ENCODE measurements at places on chromosomes 12 and 14.

- DNase-seq: no peak
Observed at GRCh38 chr14:99401621-99402284, 78.9 kb downstream of the SETD3 start.

DNA sequence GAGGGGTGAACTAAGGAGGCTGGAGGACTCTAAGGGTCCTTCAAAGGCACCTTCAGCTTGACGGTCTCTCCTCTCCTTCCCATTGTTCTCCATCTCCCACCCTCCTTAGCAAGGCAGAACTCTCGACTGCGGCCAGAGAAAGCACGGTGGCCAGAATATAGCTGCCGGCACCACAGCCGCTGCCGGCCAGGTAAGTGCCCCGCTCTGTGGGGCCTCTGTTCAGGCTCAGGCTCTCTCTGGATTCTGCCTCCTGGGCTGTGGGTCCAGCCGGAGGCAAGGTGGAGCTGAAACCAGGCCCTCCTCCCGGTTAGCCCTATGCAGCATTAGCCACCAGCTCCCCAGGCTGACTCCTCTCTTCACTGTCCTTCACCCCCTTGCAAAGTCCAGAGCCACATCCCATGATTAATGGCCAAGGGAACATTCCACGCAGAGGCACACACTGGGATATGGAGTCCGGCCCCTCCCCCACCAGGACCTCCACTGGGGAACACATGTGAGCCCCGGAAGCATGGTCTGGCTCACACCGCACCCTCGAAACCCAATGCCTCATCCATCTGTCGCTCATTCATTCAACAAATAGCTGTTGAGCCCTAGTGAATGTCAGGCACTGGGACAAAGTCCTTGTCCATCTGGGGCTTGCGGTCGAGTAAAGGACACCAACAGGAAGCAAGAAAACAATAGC is 25.2 kb downstream of the LTBP2 start:
- DNase-seq: no peak

DNA sequence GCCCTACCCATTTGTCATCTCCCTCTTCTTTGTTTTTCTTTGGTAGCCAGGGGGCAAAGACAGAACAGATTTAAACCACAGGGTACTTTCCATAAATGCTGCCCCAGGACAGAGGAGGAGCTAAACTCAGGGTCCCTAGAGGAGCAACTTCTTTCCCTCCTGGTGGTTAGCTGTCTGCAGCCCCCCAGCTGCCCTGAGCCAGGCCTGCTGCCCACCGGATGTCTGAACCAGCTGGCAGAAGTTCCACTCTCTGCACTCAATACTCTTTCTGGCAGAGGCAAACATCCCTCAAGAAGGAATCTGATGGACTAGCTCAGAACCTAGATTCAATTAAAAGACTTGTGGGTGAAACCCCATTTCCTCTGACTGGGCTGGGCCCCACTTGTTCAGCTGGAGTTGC is 10.7 kb downstream of the VDR start:
- DNase-seq: no peak

- DNase-seq: no peak
Observed at GRCh38 chr12:125098676-125099408, 33.6 kb downstream of the AACS start.

GRCh38 chr14:90545966-90546751 is 149.3 kb downstream of the CALM1 start:
- DNase-seq: peak; percentile 63

DNA sequence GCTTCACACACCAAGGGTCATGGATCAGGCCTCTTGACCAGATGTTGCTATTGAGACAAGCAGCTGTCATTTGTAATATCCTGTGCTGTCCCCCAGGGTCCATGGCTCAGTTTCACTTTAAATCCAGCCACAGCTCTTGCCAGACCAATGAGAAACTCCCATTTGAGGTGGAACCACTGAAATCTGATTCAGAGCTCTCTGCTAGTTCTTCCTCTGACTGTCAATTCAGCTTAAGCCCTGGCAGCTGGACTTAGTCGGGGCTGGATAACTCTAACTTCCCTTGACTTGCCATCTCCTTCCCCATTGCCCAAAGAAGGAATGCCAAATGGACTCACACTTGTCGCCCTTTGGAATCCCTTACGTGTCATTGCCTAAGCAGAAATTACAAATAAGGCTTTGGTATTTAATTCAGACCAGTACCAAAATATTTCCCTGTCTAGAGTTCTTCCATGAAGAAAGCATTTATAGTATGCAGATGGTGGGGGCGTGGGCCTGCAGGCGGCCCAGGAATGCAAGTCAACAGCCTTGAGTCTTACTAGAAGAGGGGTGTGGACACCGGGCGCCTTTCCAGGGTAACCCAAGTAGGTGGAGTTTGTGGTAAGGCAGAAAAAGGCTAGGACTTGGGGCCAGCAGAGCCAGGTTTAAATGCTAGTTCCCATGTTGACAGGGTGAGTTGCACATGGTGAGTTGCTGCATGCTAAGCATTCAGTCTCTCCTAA is 96.9 kb upstream of the TMPO start:
- DNase-seq: no peak

GRCh38 chr12:124664395-124665111 is 97.1 kb upstream of the NCOR2 start:
- no peak for DNase-seq

DNA sequence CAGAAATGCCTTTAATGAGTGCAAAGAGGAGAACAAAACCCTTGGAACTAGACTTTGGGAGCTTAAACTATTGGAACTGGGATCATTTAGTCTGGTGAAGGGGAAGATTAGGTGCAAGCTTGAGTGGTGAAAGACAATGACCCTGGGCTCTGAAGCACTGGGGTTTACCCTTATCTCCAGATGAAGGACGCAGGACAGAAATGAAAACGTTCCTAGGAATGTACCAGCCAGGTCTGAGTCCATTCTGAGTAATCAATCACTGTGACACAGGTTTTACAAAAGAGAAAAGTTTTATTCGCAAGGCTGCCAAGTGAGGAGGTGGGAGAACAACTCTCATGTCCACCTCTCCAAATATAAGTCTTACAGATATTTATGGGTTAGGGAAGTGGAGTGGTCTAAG is 249.1 kb downstream of the LRIG3 start:
- DNase-seq: no peak

GRCh38 chr12:98513379-98514322 is 1.7 kb upstream of the TMPO start:
- no peak for DNase-seq

DNA sequence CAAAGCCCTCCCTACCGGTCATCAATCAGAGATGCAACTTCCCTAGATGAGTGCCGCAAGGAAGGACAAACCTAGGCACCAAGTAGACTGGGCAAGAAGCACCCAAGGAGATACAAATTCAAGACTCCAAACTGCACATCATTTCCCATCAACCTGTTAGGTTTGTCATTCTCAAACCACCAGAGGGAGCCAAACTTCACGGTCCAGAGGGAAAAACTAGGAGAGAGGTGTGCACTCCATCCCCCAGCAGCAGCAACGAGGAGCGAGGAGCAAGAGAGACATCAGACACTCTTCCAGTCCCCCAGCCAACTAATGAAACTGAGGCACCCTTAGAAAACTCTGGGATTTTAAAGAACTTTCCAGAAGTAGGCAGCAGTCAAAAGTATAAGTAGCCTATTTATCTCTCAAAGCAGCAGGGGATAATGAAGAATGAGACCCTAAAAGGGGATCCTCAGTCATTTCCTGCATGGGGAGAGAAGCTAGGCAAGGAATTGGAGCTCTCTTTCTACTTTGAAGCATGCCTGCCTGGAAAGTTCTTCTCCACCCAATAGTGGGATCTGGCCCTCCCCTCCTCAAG is 37.0 kb upstream of the NT5DC3 start:
- no peak for DNase-seq

- no peak for DNase-seq
Observed at GRCh38 chr12:52790427-52791270, 5.3 kb downstream of the KRT3 start.

GRCh38 chr12:124466216-124467128 is 100.9 kb downstream of the NCOR2 start:
- no peak for DNase-seq

GRCh38 chr12:131673888-131674257 is 37.0 kb upstream of the SFSWAP start:
- no peak for DNase-seq

DNA sequence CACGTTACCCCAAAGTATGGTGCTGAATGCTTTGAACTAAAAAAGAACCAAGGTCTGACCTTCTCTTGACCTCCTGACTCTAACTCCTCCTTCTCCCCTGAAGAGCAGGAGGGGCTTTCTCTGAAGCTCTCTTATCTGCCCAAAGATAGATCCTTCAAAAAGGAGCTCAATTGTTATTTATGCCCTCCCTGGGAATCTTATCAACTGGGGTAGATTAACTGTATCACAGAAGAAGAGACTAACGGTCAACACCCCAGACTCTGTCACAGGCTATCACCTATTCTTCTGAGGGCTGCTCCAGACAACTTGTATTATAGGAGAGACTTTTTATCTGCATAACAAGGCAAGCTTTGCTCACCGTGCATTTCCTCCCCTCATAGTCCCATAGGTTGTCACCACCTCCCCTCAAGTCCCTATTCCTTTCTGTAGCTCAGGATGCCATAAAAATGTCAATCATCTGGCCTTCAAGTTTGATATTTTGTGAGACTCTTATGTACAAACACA is 86.6 kb downstream of the PAPLN start:
- no peak for DNase-seq

DNA sequence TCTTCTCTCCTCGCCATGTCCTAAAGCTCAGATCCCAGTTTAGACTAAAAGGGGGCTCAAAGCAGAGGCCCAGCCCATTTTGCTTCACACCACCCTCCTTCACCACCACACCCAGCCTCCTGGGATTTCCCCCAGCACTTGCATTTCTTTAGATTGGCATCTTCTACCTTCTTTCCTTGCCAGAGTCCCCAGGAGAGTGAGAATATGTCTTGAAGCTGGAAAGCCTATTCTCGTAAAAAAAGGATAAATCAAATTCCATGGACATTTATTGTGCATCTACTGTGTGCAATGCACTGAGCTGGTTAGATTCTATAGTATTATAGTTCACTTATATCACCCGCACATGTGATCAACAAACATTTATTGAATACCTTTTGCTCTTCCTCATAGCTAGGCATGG is 10.2 kb downstream of the FBXW8 start:
- DNase-seq: no peak

- no peak for DNase-seq
Observed at GRCh38 chr12:58640314-58640713, 280.0 kb downstream of the LRIG3 start.

GRCh38 chr12:109450980-109451379 is 26.1 kb downstream of the KCTD10 start:
- no peak for DNase-seq

DNA sequence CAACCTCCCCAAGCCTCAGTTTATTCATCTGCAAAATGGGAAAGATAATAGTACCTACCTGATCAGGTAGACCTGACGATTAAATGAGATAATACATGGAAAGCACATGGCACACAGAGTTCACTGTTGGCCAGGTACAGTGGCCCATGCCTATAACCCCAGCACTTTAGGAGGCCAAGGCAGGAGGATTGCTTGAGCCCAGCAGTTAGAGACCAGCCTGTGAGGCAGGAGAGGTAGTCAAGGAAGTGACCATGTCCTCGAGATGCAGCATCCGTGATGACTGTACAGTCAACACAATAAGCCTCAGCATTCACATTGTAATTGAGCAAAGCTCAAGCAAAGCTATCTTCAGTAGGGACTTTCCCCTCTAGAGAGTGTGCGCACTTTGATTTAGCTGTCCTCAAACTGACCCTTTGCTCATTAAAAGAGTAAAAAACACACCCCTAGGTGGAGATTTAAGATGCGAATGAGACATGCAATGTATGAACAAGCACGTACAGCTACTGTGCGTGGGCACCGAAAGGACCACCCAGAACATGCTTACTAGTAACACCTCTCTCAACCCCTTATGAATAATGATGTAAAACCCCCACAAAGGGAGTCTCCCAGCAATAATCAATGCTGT is 9.9 kb downstream of the ISCU start:
- DNase-seq: no peak

DNA sequence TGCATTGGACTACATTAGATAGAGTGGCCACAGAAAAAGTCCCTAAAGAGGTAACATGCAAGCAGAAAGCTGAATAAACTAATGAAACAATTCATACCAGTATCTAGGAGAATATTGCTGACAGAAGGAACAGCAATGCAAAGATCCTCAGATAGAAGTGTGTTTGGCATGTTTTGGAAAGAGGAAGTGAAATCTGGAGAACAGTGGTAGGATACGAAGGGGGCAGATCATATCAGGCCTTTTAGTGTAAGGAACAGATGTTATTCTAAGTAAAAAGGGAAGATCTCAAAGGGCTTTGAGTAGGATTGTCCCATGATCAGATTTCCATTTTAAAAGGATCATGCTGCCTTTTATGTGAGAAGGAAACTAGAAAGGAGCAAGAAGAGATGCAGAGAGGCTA is 342.9 kb downstream of the PAWR start:
- DNase-seq: no peak

- no peak for DNase-seq
Observed at GRCh38 chr14:68039593-68039992, 220.0 kb downstream of the RAD51B start.

DNA sequence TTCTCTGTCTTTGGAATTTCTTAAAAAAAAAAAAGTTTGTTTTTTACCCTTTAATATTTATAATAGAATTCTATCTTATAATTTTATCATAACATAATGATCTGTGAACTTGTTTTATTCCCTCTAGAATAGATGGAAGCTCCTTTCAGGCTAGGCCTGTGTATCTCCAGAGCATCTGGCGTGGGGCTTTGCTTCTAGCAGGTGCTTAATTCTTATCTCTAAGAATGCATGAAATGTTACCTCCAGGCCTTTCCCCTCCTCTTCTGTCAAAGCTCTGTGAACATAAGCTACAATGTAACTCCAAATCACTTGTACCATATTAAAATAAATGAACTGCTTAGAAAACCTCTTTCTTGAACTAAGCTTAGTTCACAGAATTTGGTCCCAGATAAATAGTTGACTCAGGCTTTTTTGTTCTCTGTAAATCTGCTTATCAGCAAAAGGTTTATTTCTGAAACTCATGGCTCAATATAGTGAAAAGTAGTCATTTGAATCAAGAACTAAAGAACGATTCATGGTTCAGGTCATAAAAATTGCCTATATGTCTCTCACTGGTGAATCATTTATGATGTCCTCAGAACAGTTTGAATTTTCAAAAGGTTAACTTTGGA is 407.1 kb downstream of the TRHDE start:
- DNase-seq: no peak

DNA sequence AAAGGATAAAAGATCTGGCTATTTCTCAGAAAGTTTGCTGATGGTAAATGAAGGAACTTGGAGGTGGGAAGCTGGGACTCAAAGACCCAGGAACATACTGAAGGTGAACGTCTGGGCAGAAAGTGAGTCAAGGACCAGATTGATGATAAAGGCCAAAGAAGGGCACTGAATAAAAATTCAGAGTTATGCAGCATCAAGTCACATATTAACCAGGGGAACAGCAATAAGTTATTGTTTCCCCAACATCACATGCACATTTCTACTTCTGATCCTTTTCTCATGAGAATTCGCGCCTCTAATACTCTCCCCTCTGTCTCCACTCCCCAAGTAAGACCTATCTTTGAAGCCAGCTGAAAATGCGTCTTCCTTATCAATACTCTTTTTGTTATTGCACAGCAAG is 71.8 kb upstream of the SLC35F4 start:
- no peak for DNase-seq

GRCh38 chr12:71662849-71663560 is 643 bp downstream of the ZFC3H1 start:
- DNase-seq: peak; percentile 33

All from dorsolateral prefrontal cortex (tissue), 122 donors.